Naive B cell (primary cell): ENCODE measurements at places on chromosomes 11 and 22. TPM values are rescaled to one million over a fixed set of nuclear protein-coding genes. Genes with fewer than 3 reads are reported as not detected.

Gene OR4A16
- not detected for polyA plus RNA-seq

GRCh38 chr11:131506348-131506747 is 135.9 kb downstream of the NTM start:
- DNase-seq, result no peak

Gene PGM2L1
- polyA plus RNA-seq, result 5.6 TPM

DNA sequence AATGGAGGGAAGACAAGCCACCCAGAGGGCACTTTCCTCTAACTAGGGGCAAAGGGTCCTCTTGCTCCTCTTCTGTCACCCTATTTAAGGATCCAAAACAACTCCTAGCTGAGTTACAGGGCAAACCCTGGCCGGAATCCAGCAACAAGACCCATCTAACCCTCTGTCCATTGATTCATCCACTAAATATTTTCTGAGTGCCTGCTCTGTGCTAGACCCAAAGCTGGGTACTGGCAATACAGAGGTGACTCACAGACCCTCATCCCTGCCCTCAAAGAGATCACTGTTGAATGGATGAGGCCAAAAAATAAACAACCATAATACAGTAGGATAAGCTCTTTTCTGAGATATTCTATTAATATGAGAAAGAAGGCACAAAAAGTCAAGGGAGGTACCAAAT is 4.3 kb upstream of the GALNT18 start:
- no peak for DNase-seq

DNA sequence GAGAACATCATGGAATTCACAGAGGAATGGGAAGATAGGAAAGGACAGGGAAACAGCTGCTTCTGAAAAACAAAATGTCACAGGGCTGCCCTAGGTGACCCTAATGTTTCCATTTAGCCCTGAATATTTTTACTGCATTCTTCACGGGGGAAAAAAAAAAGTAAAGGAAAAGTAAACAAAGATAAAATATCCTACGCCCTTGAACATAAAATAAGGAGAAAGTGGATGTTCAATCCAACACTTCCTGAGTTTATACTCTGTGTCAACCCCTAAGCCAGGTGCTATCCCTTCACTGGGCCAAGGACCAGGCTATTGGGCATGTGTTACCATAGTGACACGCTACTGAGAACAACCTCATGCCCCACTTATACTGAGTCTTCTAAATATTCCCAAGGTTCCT is 84.7 kb downstream of the FAM76B start:
- DNase-seq, result no peak

- DNase-seq, result no peak
Observed at GRCh38 chr11:73401924-73402833, 26.0 kb downstream of the RELT start.

Gene ADM2
- polyA plus RNA-seq, result 0.20 TPM

- no peak for DNase-seq
Observed at GRCh38 chr11:96207459-96208449, 135.2 kb downstream of the MAML2 start.

Gene TIMM10
- 81.7 TPM for polyA plus RNA-seq

Gene SYCE3
- polyA plus RNA-seq, result not detected

Gene CRYBA4
- not detected for polyA plus RNA-seq

Gene GRIK4
- not detected for polyA plus RNA-seq

GRCh38 chr11:57419146-57419545 is 7.8 kb downstream of the SLC43A3 start:
- DNase-seq, result no peak
